ENCODE measurements at places on chromosomes 16 and 17. TPM values are rescaled to one million over a fixed set of nuclear protein-coding genes. Genes with fewer than 3 reads are reported as not detected.
A peak's percentile ranks its signal among the peaks of the same experiment; 100 is the strongest.

Gene TMEM238L
- total RNA-seq: 2.3 TPM

Gene HBQ1
- total RNA-seq: not detected

GRCh38 chr16:14088155-14088753 lies 17.1 kb downstream of the MRTFB start:
- peak; percentile 23 for ATAC-seq

GRCh38 chr16:73000020-73000906 lies 47.7 kb downstream of the ZFHX3 start:
- peak; percentile 25 for ATAC-seq

DNA sequence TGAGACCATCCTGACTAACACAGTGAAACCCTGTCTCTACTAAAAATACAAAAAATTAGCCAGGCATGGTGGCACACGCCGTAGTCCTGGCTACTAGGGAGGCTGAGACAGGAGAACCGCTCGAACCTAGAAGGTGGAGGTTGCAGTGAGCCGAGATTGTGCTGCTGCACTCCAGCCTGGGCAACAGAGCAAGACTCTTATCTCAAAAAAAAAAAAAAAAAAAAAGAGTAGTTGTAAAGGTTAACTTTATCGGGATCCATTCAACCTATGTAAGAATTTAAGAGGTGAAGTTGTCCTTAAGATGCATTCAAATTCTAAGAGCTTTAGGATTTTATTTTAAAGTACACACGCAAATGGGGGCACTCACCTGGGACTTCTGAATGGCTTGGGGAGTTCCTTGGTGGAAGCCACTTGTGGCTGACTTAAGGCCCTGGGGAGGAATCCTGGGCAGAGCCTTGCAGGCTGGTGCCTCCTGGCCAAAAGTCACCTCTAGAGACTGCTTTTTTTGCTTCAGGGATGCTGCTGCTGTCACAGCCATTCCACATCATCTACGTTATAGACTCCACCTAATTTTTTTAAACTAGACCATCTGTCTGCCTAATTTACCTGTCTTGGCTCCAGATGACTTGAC lies 3.3 kb downstream of the CTCF start:
- ATAC-seq: no peak

DNA sequence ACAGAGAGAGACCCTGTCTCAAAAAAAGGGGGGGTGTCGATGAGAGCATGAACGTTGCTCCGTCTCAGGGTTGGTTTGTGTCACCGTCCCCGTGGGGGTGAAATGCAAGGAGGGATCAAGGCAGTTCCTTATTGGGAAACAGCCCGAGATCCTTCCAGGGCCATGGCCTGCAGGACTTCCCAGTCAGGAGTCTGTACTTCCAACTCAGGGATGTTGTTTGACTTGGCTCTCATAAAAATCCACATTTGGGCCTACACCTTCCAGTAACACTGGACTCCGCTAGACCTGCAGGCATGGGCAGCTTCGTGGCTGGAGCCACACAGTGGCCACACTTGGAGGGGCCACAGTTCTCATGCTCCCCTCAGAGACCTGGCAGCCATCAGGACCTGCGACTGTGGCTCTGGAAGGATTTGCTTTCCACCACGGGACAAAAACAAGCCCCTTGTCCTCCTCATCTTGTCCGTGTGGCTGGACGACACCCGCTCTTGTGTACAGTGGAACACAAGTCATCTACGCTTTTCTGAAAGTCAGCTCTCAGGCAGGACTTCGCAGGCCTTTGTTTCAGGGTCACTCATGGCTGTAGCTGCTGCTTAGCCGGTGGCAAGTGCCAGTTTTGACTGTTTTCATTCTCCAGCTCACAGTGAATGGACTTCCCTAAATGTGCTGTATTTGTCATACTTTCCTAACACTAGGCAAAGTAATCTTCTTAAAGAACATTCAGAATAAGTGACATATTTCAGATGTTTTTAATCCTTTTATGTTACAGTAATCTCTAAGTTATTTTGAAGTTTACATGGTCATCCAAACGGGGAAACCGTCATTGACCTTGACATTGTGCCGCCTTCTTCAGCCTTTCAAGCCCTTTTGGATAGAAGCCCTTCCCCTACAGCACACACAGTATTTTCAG lies 24.2 kb upstream of the IL17C start:
- ATAC-seq: no peak

DNA sequence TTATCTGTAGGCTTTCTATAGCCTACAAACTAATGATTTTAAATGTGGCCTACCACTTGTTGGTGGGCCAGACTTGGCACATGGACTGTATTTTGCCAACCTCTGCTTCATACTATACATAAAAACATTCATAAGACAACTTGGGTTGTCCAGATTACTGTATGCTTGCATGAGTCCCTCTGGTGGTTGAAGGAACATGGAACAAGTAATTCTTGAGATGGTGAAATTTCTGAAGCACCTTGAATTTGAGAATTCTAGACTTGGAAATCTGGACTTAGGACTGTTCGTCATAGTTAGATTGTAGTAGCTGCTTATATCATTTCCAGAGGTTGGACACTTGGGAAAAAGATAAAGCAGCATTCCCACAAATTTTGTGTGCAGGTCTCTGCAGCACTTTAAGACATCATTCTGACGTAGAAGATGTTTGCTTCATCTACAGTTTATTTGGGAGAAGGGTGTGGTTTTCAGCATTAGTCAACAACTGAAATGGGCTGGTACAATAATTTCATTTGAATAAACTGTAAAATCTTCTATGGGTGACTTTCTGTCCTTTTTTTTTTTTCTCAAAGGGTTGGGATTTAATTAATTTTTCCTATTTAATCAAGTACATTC lies 31.2 kb downstream of the NFATC3 start:
- peak; percentile 33 for ATAC-seq

GRCh38 chr16:23074423-23074822 lies 74.8 kb downstream of the USP31 start:
- no peak for ATAC-seq

- no peak for ATAC-seq
These were observed 10.1 kb downstream of the GSG1L start for GRCh38 chr16:28053461-28053860.

DNA sequence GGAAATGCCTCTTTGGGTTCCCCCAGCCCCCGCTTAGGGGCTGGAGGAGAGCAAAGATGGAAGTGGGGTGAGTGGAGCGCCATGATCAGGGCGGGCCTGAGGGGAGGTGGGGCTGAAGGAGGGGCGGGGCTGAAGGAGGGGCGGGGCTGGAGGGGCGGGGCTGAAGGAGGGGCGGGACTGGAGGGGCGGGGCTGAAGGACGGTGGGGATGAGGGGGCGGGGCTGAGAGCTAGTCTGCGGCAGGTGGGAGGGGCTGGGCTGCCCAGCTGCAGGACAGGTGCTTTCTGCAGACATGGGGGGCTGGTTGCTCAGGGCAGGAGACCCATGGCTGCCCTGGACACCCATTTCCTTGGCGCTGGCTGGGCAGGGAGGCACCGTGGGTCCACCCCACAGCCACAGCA lies 39.1 kb upstream of the PABPN1L start:
- peak; percentile 5 for ATAC-seq

GRCh38 chr16:84156342-84156784 lies 11.3 kb downstream of the DNAAF1 start:
- ATAC-seq: peak; percentile 72

DNA sequence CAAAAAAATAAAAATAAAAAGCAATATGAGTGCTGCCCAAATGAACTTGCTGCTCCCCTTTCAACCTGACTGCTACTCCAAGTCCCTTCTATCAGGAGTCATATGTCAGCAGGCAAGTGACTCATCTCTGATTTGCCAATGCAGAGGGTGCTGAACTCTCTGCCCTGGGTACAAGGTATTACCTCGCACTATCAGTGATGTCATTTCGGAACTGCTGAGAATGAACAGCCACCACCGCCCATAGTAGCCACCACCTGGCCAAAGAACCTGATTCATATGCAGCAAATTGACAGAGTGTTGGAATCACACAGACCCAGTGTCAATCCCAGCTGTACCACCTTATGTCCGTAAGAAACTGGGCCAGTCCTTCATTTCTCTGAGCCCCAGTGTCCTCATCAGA lies 31.2 kb downstream of the LYRM9 start:
- ATAC-seq: peak; percentile 74
